8988T (cell line): ENCODE measurements at places on chromosomes 11 and 22.

DNA sequence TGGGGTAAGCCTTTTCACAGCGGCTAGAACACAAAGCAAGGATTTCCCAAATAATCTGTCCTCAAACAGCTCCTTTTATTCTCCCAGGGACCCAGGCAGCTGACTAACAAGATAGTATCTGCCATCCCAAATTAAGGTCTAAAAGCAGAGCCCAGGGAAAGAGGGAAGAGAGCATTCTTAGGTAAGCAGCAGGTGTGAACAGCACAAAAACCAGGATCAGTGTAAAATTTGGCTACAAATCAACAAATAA is 79.9 kb downstream of the RBMXL2 start:
- DNase-seq = no peak

DNA sequence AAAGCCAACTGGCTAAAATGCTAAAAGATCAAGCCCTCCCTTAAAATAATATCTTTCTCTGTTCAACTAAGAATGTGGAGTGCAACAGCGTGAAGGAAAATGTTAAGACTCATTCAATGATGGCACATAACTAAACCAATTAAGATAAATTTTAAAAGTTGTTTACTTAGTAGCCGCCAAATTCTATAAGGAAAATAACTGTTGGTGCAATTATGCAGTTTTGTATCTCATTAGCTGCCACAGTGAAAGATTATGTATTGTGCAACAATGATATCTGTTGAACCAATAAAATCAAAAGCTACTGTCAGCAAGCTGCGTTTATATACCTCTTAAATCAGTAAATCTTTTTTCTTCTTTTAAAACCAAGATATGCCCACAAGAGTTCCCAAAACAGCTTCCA is 55.5 kb downstream of the SIK3 start:
- no peak for DNase-seq

DNA sequence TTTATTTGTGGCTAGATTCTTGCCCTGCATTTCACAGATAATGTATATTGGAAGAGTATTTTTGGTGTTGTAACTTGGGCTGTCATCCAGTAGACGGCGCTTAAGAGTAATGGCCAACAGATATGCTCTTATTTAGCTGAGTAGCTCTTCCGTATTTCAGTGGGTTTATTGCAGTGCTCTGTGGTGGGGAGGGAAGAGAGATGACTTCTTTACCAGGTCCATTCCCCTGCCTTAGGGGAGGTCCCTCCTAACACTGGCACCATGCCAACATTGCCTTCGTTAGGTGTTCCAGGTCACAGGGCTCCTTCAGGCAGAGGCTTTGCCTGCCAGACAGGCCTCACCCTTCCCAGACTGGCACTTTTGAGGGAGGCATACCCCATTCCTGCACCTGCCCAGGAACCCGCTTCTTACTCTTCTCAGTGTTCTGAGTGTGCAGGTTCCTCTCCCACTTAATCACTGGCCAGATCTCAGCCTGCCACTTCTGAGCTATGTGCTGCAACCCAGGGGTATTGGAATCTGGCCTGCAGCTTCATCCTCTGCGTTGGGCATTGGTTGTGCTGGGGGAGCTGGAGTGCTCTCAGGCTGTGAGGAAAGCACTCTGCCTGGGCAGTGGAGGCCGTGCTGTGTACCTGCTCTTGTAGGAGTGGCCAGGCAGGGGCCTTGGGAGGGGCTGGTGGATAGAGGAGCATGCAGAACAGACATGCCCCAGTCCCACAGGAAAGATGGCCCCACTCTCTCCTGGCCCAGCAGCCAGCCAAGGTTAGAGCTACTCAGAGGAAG is 29.4 kb upstream of the SLN start:
- peak; percentile 23 for DNase-seq

- no peak for DNase-seq
These were observed 59.7 kb downstream of the NARS2 start for GRCh38 chr11:78514922-78515502.

GRCh38 chr11:102436561-102436960 is 16.0 kb downstream of the TMEM123 start:
- DNase-seq = no peak

- DNase-seq = no peak
These were observed 18.7 kb upstream of the PPFIA1 start for GRCh38 chr11:70251659-70252321.

DNA sequence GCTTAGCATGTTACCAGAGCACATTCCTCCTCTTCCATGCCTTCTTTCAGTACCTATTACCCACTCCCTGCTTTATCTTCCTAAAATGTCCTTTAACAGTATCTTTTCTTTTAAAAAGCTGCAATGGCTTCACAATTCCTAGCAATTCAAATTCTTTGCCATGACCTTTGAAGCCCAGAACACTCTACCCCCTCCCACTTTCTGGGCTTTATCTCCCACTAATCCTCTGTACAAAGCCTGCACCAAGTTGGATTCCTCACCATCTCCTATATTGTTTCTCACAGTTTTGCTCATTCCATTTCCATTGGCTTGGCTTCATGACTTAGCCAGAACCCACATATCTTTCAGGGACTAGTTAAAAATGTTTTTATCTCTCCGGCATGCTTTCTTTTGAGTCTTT is 80.9 kb downstream of the FAM76B start:
- no peak for DNase-seq
